ENCODE measurements at places on chromosomes 6 and 20. TPM values are rescaled to one million over a fixed set of nuclear protein-coding genes. Genes with fewer than 3 reads are reported as not detected.

Gene ID1
- 1,287 TPM for total RNA-seq

Gene DEFB132
- not detected for total RNA-seq

Gene DYNLT2
- total RNA-seq: 0.74 TPM

Gene SNAP91
- 0.51 TPM for total RNA-seq

Gene CRISP3
- not detected for total RNA-seq

Gene SLC35F1
- not detected for total RNA-seq

Gene HFE
- total RNA-seq: 6.2 TPM

Gene HNF4A
- not detected for total RNA-seq

Gene EYA4
- total RNA-seq: under 0.01 TPM

Gene GPSM3
- total RNA-seq: 3.1 TPM

Gene DYNLRB1
- total RNA-seq: 36.9 TPM

Gene OSTM1
- 31.1 TPM for total RNA-seq

Gene PKIB
- not detected for total RNA-seq

Gene ASIP
- not detected for total RNA-seq

Gene TMEM74B
- total RNA-seq: 0.60 TPM

Gene TMEM170B
- 2.4 TPM for total RNA-seq

Gene CTSA
- 48.1 TPM for total RNA-seq

Gene SOBP
- 1.0 TPM for total RNA-seq

Gene LST1
- total RNA-seq: 0.37 TPM

Gene RHAG
- not detected for total RNA-seq

Gene SDCBP2
- 6.0 TPM for total RNA-seq

Gene RAET1G
- not detected for total RNA-seq

Gene RIPPLY2
- not detected for total RNA-seq

Gene MYT1
- total RNA-seq: not detected

Gene CDKAL1
- 24.9 TPM for total RNA-seq

Gene NKX2-2
- total RNA-seq: not detected

Gene SYCP2
- total RNA-seq: 3.1 TPM

Gene SNAI1
- total RNA-seq: 1.5 TPM

Gene ADGRG6
- total RNA-seq: 43.4 TPM

Gene PLEKHG1
- total RNA-seq: 42.3 TPM

Gene OR2H1
- not detected for total RNA-seq

Gene MAP3K7
- total RNA-seq: 30.0 TPM

Gene SNX3
- 212 TPM for total RNA-seq

Gene KIZ
- total RNA-seq: 7.5 TPM

Gene MRPS26
- 34.5 TPM for total RNA-seq

Gene E2F1
- total RNA-seq: 11.2 TPM

Gene LY86
- total RNA-seq: not detected

Gene TSPO2
- not detected for total RNA-seq

Gene ROS1
- total RNA-seq: under 0.01 TPM

Gene WFDC6
- total RNA-seq: not detected

Gene COL9A3
- total RNA-seq: 1.9 TPM

Data from dermis blood vessel endothelial cell (primary cell).